CD4-positive, alpha-beta T cell treated with Interleukin-4 for 4 hours (primary cell): ENCODE measurements at places on chromosomes 3 and 15.

DNA sequence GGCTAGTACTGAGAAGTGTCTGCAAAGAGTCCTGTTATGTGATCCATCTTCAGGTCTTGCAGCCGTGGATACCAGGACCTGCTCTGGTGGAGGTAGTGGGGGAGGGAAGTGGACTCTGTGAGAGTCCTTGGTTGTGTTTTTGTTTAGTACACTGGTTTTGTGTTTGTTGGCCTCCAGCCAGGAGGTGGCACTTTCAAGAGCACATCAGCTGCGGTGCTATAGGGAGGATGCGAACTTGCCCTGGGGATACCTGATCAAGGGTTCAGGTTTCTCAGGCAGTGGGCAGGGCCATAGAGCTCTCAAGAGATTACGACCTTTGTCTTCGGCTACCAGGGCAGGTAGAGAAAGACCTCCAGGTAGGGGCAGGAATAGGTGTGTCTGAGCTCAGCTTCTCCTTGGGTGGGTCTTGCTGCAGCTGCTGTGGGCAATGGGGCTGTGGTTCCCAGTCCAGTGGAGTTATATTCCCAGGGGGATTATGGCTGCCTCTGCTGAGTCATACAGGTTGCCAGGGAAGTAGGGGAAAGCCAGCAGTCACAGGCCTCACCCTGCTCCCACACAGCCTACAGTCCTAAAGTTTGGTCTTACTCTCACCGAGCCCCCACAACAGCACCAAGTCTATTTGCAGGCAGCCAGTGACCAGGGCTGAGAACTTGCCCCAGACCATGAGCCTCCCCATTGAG is 132.8 kb upstream of the NPHP3 start:
- no peak for DNase-seq

DNA sequence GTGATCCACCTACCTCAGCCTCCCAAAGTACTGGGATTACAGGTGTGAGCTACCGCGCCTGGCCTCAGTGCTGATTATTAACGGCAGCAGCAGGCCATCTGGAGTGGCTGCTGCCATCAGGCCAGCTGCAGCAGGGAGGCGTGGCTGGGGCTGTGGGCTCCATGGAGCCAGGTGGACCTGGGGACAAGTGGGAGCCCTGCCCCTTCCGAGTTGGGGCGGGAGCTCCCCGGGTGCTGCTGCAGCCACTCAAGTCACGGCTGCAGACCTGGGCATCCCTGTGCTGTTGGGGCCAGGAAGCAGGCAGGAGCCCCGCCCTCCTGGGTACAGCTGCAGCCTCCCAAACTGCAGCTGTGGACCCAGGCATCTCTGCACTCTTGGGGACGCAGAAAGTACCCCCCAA is 23.9 kb downstream of the LRRC49 start:
- DNase-seq, result no peak

DNA sequence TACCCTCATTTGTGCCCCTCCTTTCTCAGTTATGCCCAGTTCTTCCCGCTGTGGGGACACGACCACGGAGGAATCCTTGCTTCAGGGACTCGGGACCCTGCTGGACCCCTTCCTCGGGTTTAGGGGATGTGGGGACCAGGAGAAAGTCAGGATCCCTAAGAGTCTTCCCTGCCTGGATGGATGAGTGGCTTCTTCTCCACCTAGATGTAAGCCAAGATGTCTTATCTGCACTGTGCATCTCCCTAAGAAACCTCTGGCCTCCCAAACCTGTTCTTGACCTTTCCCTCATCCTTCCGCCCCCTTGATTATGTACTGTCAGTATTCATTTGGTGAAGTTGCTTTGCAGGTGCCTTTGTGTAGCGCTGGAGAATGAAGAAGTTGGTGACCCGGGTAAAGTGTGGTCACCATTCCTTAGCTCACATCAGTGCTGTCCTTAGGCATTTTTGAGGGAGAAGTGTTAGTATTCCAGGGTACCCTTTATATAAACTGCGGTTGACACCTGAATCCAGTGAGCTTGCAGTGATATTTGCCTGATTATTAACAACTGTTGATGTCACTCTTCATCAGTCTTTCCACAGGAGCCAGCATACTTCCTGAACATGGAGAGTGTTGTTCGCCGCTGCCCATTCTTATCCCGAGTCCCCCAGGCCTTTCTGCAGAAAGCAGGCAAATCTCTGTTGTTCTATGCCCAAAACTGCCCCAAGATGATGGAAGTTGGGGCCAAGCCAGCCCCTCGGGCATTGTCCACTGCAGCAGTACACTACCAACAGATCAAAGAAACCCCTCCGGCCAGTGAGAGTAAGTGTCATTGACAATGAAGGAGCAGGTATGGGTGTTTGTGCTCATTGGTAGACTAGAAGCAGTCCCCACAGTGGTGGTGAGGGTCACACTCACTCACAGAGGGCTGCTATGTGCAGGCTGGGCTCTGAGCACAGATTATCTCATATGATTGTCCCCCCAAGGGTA is 966 bp downstream of the ALAS1 start:
- no peak for DNase-seq

GRCh38 chr3:20218215-20218614 is 32.2 kb upstream of the SGO1 start:
- no peak for DNase-seq

DNA sequence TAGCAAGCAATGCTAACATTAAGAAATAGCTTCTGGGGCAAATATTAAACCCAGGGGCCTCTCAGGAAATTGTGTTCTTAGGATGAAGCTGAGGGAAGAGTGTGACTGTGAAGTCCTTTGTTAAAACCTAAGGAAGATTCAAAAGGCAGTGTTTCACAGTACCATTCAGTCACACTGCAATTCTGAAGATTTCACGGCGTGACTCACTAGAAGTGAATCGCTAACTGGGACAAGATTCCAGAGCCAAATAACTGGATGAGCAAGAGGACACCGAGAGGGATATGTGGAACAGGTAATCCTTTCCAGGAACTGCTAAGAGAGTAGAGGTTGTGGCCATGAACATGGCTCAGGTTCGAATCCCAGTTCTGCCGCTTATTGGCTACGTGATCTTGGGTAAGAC is 61.8 kb upstream of the SMAD3 start:
- DNase-seq, result no peak

GRCh38 chr15:31516874-31517273 is 190.2 kb downstream of the KLF13 start:
- DNase-seq, result no peak

DNA sequence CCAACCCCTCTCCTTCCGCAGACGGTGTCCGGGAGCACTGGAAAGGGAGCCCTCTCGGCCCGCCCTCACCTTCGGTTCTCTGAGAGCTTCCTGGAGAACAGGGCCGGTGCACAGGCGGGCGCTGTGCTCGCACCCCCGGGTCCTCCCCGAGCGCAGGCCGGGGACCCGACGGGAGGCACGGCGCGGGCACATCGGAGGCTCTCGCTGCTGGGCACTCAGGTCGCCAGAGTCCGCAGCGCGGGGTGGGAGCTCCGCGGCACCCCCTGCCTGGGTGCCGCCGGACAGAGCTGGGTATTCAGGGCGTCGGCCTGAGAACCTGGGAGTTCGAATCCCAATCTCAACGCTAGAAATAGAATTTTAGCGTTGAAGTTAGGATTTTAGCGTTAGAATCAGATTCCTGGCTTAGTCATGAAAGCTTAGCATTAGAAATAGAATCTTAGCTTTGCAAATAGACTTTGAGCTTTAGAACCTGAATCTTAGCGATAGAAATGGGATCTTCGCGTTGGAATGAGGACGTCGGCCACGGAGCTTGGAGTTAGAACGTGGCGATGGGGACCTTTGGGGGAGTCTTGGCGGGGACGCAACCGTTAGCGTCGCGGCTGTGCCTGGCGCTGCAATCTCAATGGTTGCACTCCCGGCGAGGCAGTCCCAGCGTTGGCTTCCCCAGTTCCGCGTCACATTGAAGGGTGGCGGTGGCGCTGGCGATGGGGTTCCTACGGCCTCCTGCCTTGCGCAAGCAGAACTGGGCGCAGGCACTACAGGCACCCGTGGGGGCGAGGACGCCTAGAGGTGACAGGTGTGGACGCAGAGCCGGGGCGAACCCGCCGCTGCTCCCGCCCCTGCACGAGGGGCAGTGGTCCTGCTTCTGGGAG is 549 bp downstream of the TRH start:
- no peak for DNase-seq

DNA sequence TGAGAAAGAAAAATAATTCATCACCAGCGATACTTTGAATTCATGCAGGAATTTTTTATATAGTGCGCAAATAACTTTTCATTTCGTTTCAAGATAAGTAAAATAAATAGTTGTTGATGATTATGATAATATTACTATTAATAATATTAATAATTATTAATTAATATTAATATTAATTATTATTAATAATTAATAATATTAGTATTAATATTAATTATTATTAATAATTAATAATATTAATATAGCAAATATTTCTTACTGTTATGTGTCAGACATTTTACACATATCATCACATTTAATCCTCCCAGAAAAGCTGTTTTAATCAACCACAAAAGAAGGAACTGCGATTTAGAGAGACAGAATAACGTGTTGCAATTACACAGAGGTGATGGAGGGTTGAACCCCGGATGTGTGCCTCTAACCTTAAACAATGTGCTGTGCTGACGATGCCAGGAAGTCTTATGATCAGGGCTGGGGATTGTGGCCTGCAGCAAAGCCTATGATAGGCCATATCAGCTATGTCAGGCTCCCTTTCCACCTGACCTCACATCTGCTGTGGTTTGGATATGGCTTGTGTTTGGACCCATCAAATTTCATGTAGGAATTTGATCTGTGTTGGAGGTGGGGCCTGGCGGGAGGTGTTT is 263.5 kb upstream of the NR2F2 start:
- no peak for DNase-seq

DNA sequence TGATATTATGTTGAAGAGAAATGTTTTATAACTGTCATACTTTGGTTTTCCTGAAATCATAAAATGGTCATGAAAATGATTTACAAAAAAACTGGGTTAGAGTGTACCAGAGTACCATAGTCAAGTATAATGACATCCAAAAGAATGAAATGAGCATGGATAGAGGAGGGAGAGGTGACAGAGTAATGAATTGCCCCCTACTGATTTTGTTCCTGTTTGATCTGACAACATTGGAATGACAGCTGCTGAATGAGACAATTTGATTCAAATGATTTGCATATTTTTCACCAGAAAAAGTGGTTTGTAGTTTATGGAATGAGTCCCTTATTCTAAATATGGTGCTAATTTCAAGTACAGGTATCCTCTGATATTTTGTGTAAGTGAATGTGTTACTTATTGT is 271.7 kb downstream of the CNTN4 start:
- no peak for DNase-seq

DNA sequence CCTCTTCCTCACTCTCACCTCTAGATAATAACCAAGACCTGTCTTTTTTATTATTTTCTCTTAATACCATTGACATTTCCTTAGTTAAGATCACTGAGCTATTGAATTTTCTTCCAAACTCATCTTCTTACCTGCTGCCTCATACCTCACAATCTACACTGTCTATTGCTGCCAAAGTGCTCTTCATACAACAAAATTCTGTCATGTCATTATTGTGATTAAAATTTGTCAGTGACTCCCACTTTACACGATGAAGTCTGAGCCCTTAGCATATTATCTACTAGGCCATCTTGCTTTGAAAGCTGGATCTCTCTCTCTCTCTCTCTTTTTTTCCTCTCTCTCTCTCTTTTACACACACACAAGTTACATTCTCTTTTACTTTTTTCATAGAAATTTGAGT is 73.3 kb downstream of the NSUN3 start:
- no peak for DNase-seq

DNA sequence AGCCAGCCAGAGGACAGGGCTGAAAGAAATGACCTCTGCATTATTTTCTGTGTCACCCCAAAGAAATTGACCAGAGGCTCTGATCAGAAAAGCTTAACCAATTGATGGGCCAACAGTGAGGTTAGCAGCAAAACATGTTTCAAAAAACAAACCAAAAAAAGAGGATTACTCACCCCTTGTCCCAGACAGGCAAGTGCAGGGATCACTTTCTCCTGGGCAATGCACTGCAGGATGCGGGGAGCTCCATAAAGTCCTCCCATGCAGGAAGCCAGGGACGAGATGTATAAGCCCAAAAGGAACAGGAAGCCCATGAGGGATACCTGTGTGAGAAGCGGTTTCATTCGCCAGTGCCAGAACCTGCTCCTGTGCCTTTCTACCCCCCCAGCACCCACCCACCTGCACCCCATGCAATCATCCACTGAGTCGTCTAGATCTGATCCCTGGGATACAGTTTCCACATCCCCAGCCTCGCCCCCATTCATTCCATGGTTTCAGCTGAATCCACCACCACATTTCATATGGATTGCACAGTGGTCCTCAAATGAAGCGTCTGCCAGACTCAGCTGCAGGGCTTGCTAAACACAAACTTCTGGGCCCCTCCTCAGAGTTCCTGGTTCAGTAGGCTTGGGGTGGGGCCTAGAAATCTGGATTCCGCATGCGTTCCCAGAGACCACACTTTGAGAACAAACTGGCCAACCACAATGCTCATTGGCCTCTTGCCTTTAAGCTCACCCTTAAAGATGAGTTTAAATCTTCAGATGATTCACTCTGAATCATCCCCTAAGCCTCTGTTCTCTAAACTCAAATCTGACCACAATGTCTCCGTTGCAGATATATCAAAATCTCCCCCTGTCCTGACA is 54.4 kb upstream of the HEG1 start:
- DNase-seq, result peak; percentile 27

DNA sequence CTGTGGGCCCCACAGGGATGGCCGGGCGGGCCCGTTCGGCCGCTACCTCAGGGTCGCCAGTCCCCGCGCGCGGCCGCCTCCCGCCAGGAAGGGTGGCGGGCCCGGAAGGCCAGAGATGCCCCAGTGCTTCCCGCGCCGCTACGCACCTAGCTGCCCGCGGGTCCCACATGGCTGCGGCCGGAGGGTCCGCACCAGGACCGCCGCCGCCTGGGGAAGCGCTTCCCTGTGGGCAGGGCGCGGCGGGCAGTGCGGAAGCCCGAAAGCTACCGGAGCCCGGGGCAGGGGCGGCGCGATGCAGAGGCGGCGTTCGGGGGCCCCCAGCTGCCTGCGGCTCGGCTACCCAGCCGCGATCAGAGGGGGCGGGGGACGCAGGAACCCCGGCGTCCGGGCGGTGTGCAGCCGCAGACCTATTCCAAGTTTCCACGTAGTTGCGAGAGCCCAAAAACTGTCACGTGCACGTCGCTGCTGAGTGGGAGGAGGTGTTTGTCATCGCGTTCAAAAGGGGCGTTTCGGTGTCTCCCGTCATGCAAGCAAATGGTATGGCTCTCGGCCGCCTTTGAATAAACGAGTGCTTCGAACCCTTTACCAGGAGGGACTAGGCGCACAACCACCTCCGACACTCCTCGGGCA is at the start of gene TRANK1:
TSS of gene TRANK1 (minus strand) at position 414 of the 630 bp plus-strand sequence. CDS start at position 169, 245 bp downstream.
- peak; percentile 87 for DNase-seq

DNA sequence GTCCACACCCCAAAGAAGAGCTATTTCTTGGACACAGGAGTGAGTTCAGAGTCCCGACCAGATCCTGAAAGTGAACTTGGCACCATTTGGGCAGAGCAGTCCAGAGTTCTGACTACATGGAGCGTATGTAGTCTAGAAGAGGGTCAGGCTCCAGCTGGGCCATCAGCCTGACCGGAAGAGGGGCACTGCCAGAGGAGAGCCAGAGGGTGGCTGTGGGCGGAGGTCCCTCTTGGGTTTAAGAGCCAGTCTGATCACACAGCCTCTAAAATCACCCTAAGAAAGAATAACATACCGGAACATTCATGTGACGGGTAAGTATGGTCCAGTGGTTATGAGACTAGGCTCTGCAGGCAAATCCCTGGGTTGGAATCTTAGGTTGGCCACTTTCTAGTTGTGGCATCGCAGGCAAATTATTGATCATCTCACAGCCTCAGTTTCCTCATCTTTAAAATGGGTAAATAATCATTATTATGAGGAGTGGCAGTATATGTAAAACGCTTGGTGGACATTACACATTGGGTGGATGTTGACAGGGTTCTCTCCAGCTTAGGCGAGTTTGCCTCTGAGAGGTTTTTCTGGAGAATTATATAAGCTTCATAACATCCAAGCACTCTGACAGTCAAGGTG is 2.1 kb upstream of the RAP2B start:
- no peak for DNase-seq
